ENCODE measurements at places on chromosomes 4 and X.

- DNase-seq, result peak; percentile 28
Observed at GRCh38 chr4:8403173-8403753, 37.3 kb downstream of the ACOX3 start.

GRCh38 chr4:4333265-4333706 is 43.2 kb downstream of the ZBTB49 start:
- DNase-seq, result no peak

GRCh38 chrX:11531226-11531625 is 134.5 kb downstream of the ARHGAP6 start:
- DNase-seq, result no peak

- DNase-seq, result no peak
Observed at GRCh38 chrX:132267392-132267791, 48.1 kb upstream of the RAP2C start.

DNA sequence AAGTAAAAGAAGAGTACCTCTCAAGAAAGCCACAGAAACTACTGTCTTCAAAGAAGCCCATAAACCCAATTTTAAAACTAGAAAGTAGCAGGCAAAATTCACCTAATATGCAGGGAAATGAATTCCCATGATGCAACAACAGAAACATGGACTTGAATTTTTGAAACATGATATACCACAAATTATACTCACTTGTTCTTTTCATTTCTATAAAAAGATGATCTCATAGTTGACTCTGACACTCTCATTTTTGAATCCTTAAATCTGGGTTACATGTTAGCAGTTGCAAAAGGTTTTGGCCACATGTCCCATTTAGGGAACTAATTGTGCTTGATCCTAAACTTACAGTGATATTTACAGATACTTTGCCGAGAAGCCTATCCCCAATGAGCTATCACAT is 1130.8 kb downstream of the FAT4 start:
- DNase-seq, result no peak

- DNase-seq, result no peak
Observed at GRCh38 chr4:110850461-110851442, 227.9 kb upstream of the PITX2 start.

DNA sequence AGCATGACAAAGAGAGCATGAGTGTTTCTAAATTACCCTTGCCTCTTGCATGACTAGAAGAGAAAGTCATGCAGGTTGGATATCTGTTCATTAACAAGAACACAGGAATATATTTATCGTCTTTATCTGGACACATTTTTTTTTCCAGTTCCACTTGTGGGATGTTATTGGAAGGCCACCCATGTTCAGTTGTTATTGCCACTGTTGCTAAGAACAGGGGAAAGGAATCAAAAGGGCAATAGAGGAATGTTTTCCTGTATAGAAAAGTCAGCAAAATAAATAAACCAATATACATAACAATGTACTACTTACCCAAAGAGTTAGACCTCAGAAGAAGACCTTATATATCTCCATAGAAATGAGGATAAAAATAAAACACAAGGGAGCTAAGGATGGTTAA is 270.1 kb downstream of the QDPR start:
- no peak for DNase-seq

- DNase-seq, result no peak
Observed at GRCh38 chr4:125928652-125929051, 613.9 kb downstream of the FAT4 start.

DNA sequence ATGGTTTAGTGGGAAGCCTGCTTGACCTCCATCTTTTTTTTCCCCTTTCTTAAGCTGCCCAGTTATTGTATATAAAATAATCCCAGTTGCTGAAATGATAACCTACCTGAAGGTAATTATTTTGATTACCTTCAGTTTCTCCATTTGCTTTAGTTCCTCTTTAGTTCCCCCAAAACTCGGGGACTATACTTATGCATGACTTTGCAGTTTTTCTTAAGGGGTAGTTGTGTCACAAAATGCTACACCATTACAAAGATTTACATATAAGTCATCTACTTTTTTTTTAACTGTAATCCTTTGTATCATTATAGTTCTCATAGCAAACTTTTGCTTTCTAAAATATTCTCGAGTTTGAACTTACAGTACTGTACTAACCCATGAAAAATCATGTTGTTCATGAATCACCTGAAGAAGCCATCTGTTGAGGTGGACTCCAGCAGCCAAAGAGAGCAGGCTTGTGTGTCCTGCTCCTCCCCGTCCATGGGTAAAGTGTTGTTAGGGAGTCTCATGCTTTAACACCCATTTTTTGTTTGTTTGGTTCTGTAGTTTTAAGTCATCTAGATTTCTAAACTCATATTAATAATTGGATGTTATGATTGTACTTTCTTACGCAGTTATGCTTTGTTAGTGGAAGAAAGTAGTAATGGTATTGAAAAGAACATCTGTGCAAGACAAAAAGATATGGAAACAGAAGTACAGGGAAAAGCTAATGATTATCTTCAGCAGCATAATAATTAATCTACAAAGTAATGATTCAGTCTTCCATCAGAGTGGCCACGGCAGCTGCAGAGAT is 34.6 kb downstream of the HADH start:
- DNase-seq, result no peak

DNA sequence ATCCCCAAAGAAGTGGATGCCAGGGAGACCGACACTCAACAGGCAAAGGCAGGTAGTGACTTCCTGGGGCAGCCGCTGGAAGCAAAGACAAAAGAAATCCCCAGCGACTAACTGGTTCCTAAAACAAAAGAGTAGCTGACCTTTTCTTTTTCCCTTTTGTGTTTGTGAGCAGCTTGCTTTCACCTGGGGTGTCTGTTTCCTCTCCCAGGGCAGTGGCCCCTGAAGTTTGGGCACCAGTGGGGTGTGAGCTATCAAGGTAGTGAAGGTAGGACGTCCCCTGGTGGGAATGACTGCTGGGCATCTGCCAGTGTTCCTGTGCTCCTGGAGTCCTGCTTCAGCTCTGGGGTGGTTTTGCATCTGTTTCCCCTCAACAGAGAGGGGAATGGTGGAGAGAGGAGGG is 41.6 kb upstream of the STIM2 start:
- DNase-seq, result no peak

- DNase-seq, result no peak
Observed at GRCh38 chrX:51024106-51024696, 113.7 kb downstream of the BMP15 start.

- no peak for DNase-seq
Observed at GRCh38 chrX:103586314-103586646, 965 bp downstream of the TCEAL4 start.

DNA sequence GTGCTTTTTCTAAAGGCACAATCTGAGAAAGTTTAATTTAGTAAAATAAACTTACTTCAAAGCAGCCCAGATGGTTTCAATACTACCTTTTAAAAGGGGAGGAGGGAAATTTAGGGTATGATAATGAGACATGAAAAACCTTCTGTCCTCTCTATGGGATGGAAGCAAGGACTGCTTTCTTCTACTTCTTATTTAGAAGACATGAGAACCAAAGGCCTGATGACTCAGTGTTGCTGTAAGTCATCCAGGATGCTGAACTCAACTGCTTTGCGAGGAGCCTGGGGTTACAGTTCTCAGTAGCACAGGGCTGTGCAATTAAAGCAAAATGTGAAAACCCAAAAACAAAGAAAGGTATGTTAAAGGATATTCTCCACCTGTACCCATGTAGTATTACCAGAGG is 140.8 kb upstream of the EDNRA start:
- no peak for DNase-seq

- no peak for DNase-seq
Observed at GRCh38 chrX:118824173-118824730, 628 bp downstream of the ZCCHC12 start.

GRCh38 chrX:1165535-1166196 is 46.8 kb downstream of the CRLF2 start:
- DNase-seq, result peak; percentile 18

DNA sequence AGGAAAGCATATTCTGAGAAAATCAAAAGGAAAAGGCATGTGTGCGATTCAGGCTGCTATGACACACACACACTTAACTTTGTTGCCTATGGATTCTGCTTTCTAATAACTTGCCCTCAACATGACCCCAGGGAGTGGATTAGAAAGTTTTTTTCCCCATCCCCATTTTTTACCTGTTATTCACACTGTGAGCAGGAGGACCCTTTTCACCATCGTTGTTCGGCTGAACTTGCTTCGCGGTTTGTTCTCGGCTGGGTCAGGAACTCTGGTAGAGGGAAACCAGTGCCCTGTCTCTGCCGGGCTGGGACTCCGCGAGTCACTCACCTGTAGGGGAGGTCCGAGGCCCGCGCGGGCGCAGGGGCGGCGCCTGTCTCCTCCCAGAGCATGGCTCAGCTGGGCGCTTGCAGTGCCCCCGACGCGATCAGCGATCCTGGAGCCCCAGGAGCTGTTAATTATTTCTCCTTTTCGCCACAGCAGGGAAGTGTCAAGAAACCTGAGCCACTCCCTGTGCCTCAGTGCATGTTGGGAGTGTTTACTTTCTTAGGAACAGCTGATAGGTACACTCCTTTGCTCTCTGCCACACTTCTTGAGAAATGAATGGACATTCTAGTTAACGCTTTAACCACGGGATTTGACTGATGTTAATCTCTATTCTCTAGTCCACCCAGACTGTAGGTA is at the start of gene RASSF6:
Gene RASSF6 (minus strand): TSS at position 322 of the 678 bp plus-strand sequence. CDS start 8,641 bp downstream, outside the sequence.
- DNase-seq, result no peak

DNA sequence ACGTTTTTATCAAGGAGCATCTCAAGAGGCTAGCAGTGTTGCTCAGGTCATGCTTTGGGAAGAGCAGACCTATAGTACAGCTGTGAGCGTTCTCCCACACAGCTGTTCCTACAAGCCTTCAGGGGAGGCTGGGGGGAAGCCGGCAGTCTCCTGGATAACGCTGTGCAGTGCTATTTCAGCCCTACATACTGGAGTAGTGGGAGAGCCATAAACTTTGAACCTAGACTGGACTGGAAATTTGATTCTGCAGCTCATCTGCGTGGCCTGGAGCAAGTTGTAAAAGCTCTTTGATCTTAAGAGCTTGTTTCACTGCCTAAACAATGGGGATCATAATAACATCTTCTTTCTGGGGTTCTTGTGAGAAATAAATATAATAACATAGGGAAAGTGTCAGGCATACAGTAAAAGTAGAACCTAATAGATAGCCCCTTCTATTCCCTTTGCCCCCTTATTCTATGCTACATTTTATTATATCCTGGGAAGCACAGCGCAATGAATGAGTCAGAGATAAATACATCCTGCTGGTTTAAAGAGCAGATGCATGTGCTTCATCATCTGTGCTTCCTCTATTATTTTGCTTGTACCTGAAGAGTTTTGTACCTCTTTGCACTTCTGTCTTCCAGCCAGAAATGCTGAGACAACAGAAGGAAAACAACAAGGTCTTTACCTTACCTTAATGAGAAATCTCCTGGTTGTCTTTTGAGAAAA is 14.7 kb upstream of the AMBN start:
- DNase-seq, result no peak

GRCh38 chr4:119139311-119139710 is 3.7 kb downstream of the MYOZ2 start:
- no peak for DNase-seq

- no peak for DNase-seq
Observed at GRCh38 chr4:133190098-133190497, 41.0 kb downstream of the PCDH10 start.

DNA sequence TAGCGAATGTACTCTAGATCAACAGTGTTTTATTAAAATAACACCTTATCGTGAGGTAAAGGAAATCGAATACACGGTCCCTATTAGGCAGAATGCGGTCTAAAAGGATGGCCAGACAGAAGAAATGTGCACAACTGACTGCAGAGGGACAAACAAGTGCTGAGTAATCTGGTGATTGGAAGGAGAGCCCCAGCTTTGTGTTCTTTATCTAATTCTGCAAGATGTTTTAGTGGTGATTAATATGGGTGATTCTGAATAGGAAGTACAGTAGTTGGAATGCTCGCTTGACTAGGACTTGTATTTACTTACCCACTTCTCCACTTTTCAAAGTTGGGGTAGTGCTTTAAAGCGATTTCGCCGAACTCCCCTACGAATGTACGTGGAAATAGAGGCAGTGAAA is 1.2 kb downstream of the WDR44 start:
- DNase-seq, result no peak

GRCh38 chrX:130772776-130773143 is 130.2 kb downstream of the ENOX2 start:
- DNase-seq, result no peak

GRCh38 chr4:46852800-46853199 is 56.2 kb downstream of the COX7B2 start:
- no peak for DNase-seq

DNA sequence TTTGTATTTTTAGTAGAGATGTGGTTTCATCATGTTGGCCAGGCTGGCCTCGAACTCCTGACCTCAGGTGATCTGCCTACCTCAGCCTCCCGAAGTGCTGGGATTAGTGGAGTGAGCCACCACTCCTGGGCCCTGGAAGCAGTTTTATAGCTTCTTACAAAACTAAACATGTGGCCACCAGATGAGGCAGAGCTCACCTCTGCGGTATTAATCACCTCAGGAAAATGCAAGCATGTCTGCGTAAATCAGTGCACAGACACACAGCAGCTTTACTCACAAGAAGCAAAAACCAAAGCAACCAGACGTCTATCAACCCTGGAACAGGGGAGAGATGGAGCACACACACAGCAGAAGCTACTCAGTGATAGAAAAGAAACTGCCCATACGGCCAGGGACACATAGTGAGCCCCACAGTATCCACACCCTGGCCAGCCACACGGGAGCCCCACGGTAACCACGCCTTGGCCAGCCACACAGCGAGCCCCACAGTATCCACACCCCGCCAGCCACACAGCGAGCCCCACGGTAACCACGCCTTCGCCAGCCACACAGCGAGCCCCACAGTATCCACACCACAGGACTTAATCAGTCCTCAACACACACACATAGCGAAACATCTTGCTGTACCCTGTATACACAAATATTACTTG is 30.2 kb downstream of the PPP2R3B start:
- DNase-seq, result no peak

- DNase-seq, result no peak
Observed at GRCh38 chr4:111923786-111924185, 221.5 kb upstream of the FAM241A start.

GRCh38 chrX:25523574-25524540 is 508.1 kb upstream of the ARX start:
- DNase-seq, result no peak

- no peak for DNase-seq
Observed at GRCh38 chr4:48203819-48204218, 65.8 kb downstream of the TEC start.

DNA sequence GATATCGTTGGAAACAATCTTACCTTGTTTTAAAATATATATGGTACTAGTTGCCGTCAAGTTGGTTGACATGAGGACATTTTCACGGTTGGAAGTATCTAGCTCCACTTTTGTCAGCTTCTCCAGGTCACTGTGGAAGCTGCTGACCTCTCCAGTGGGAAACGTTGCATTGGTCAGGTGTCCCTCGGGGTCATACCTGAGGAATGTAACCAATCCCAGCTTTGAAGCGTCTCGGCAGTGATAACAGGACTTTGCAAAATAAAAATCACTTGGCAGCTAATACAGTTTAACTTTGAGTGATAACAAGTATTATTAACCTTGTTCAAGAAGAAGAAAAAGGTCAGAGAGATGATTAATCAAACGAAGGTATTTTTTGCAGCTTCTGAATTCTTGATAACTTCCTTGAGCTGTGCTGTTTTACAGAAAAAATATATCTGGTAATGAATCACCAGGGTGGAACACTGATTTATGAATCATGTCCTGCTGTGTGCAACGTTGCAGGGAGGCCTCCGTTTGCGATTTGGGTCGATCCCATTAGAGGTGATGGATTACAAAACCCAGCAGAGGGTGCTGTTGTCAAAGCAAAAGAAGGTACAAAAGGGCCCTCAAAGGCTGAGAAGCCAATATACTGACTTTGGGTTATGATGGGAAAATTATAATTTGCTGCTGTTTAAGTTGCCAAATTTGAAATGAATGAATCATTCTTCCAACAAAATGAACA is 60.1 kb downstream of the SH2D1A start:
- DNase-seq, result peak; percentile 52

GRCh38 chr4:67680581-67681222 is 20.3 kb downstream of the UBA6 start:
- no peak for DNase-seq

Data from immature natural killer cell (primary cell).